SK-N-SH (cell line): ENCODE measurements at places on chromosomes 11 and 22. TPM values are rescaled to one million over a fixed set of nuclear protein-coding genes. Genes with fewer than 3 reads are reported as not detected.

TMEM258 gene
- 454 and 617 TPM in 2 replicates for polyA plus RNA-seq

DNA sequence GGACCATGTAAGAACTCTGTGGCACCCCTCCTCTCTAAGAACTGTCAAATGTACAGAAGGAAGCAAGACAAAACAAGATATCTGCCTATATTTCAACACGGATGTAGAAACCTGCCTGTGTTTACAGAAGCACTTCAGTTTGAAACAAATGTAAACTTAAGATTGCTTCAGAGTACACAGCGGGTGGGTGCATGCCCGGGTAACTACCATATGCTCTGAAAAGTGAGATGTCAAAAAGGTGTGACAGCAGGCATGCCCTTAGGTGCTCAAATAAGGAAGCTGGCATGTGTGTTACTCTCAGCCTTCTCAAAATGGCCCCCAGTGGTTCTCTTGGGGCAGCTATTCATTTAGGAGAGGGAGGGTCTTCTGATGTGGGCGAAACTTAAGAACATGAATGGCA lies 5.2 kb downstream of the ACP2 start:
- peak; percentile 0 for DNase-seq

- peak; percentile 93 for DNase-seq
These were observed 194.1 kb downstream of the IGLL1 start for GRCh38 chr22:23385678-23386631.

DNA sequence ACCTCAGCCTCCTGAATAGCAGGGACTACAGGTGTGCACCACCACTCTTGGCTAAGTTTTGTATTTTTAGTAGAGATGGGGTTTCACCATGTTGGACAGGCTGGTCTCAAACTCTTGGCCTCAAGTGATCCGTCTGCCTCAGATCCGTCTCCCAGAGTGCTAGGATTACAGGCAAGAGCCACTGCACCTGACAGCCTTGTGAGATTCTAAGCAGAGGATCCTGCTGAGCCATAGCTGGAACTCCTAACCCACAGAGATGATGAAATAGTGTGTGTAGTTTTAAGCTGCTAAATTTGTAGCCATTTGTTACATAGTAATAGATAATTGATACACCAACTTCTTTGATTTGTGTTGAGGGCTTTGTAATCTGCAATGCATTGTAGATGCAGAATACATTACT lies 51.1 kb downstream of the CLMP start:
- no peak for DNase-seq

LMNTD2 gene
- polyA plus RNA-seq: 2.4 and 2.6 TPM in 2 replicates

GRCh38 chr22:50178471-50178864 lies 7.2 kb upstream of the TRABD start:
- no peak for DNase-seq

CD3D gene
- 0.44 TPM in 1 of 2 replicates, not detected in the other for polyA plus RNA-seq

- DNase-seq: no peak
These were observed 31.9 kb downstream of the ASCC2 start for GRCh38 chr22:29806196-29806595.

DNA sequence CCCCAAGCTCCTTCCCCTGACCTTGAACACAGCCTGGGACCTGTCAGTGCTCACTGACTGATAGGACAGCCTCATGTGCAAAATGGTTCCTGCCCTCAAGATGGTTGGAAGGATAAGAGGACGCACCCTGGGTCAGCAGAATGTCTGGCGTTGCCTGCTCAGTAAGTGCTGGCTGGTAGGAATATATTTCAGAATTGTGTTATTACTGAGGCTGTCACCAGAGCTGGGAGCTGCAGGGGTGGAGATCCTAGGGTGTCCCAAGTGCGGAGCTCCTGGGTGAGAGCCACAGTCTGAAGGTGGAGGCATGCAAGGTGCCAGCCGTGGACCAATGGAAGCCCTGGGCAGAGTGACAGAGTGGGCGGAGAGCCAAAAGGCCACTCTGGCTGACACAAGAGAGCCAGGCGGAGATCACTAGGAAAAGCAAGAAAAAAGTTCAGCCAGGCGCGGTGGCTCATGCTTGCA lies 1.0 kb upstream of the SEC14L4 start:
- peak; percentile 52 for DNase-seq

DNA sequence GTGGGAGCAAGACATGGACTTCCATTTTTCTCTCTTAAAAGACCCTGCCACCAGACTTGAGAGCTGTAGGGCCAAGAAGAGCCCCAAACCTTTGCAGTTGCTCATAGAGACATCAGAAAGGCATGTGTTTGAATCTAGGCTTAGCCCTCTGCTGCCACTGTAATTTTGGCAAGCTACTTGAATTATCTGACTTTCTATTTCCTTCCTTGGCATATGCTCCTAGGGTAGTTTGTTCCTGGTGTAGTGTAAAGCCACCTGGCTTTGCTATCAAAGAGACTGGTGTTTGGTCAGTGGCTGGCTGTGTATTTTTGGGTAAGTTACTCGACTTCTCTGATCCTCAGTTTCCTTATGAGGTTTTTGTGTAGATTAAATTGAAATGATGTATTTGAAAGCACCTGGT lies 252.1 kb upstream of the CCDC90B start:
- DNase-seq: no peak

DNA sequence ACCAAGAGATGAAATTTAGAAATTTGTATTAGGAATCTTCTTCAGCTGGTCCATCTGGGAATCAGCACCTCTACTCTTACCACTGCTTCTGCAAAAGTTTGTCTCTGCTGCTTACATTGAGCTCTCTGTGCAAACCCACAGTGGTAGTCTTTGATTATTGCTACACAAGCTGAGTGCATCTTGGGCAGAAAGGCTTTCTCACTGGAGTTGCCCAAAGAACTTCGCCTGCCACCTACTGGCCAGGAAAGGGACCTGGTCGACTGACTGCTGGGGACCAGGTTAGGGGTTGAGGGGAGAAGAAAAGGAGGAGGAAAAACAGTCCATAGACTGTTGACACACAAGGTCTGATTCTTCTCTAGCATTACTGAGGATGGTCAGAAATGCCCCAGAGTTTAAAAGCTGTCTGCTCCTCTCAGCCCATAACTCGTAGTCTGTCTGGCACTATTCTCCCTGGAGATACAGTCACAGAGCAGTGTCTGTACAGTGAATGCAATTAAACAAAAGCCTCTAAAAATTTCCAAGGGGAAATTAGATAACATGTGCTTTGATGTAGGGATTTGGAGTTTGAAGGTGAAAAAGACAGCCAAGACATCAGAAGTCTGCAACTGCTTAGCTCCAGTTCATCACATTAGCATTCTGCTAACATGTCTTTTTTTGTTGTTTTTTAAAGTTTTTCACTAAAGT lies 215.0 kb upstream of the CTSC start:
- DNase-seq: peak; percentile 23

ANKK1 gene
- polyA plus RNA-seq: 0.05 TPM in 1 of 2 replicates, not detected in the other

DNA sequence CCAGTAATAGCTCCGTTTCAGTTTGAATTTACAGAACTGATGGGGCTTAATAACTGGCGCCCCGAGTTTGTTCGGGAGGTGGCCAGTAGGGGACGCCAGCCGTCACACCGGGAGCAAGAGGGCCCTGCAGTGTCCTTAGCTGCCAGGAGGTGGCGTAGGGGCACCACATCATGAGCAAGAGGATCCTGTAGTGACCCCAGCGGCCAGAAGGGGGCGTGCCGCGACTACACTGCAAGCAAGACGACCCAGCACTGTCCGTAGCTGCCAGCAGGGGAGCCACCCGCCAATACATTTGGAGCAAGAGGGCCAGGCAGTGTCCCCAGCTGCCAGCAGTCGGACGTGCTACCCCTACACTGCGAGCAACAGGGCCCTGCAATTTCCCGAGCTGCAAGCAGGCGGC lies 663.7 kb upstream of the B3GAT1 start:
- no peak for DNase-seq

DNA sequence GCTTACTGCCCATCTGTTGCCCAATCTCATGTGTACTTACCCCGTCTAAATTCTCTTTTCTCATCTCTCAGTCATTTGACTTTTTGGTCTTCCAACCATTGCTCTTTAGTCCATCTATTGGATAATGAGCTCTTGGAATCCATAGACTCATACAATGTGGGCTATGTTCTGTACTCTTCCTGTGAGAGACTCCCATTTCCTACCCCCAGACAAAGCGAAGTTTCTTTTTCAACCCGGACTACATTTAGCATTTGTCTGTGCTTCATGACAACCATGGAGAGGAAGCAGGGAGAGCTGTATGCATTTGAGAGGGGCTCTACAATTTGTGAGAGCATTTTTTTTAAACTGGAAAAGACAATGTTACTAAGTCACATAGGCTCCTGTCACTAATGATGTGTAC lies 4.0 kb upstream of the ARHGAP42 start:
- DNase-seq: no peak

PHLDA2 gene
- polyA plus RNA-seq: 16.2 and 23.6 TPM in 2 replicates

DNA sequence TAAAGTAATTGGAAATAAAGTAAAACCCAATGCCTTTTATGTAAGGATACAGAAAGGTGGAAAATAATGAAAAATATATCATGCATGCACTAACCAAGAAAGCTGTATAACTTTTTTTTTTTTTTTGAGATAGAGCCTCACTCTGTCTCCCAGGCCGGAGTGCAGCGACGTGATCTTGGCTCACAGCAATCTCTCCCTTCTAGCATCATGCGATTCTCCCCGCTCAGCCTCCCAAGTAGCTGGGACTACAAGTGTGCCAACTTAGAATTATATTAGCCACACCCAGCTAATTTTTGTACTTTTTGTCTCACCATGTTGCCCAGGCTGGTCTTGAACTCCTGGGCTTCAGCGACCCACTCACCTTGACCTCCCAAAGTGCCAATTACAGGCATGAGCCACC lies 4.5 kb downstream of the GGT5 start:
- DNase-seq: no peak

- DNase-seq: no peak
These were observed 164.4 kb downstream of the TEAD1 start for GRCh38 chr11:12838463-12839123.

DNA sequence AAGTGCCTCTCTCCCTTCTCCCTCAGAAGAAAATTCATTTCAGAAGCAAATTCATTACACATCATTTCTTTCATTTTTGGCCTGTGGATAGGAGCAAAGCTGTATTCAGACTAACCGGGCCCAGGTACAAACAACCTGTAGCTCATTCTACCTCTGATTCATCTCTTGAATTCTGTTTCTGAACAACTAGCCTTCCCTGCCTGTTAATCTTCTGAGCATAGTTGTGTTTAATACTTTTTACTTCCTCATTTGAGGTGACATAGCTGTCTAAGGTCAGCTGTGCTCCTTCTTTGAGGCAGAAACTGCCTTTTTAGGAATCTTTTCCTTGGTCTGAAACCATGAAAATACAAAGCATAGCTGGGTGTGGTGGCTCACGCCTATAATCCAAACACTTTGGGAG lies 12.6 kb upstream of the IL18BP start:
- no peak for DNase-seq

CCDC116 gene
- polyA plus RNA-seq: 0.28 and 0.31 TPM in 2 replicates

DNA sequence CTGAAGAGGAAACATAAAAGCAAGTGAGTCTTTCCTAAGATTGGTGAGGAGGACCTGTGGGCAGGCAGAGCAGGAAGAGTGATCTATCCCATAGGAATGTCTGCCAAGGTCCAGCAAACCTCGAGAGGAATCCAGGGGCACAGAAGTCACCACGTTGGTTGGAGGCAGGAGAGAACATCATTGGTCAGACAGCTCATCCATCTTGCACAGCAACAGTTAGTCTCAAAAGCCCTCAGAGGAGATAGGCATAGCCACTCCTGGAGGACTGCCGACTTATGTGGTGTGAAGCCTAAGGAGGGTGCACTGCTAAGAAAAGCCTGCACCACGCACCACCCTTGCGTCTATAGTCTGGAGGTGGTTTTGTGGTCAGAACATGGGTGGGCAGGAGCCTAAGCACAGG lies 109.1 kb downstream of the RASSF10 start:
- no peak for DNase-seq

- no peak for DNase-seq
These were observed 10.4 kb downstream of the SULT4A1 start for GRCh38 chr22:43851979-43852307.

- no peak for DNase-seq
These were observed 22.0 kb downstream of the RSPH14 start for GRCh38 chr22:23119494-23120414.

DNA sequence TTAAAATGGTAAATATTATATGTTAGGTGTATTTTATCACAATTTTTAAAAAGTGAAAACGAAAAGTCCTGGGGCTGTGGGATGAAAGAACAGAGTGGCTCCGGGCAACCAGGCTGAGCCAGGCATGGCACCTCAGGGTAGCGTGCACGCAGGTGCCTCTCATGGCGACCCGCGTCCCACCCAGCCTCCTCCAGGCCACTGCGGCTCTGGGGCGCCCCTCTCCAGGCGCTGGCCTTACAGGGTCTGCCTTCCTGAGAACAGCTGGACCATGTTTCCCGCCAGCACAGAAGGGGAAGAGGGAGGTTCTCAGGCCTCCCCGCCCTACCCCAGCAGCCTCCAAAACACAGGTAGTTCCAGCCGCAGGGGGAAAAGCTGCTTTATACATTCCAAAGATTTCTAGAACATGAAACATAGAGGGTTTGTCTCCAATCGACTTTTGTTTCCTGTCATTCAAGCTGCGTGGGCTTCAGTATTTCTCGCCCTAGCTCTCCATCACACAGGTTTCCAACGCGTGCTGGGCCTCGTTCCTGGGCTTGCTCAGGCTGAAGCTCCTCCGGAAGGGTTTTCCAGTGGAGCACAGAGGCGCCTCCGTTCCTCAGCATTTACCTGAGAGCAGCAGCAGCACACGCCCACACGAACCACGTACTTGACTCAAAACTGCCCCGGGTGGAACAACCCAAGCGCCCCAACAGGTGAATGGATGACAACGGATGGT lies 10.5 kb downstream of the EHD1 start:
- no peak for DNase-seq

CTSF gene
- 57.2 and 60.1 TPM in 2 replicates for polyA plus RNA-seq

DNA sequence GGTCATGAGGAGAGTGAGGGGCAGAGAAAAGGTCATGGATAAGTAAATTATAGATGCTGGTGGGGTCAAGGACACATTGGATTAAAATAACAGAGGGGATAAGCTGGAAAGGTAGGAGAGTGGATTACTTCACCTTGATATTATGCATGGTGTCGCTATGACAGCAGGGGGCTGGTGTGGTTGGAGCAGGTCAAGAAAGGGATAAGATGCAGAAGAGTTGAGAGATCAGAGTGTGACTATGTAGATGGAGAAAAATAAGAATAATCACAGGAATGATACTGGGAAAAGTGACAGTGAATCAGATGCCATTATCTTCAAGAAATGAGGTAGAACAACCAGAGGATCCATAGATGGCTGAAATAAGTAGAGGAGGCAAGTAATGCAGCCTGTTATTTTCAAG lies 29.4 kb upstream of the AMOTL1 start:
- DNase-seq: no peak

DNA sequence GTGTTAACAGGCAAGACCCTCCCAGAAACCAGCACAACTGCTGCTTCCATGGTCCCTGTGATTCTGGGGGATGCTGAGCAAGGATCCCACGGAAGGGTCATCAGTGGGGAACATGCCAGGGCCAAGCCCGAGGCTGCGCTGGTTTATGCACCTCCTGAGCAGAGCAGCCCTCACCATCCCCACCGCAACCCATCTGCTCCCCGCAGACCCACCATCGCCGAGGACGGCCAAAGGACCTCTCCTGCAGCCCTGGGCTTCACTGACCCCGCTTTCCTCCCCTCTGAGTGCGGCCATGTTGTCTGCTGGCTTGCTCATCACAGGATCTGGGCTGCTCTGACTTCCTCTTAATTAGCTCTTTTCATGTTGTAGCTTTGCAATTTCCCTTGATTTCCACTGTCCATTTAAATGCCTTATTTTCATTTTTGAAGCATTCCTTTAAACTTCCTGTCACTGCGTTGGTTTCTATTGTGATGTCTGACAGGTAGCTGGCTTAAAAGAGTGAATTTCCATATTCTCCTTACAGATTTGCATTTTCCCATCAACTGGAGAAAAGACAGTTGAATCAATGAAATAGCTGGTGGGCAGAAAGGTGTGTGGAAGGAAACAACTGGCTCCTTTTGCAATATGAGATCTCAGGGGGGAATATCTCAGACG lies 14.9 kb downstream of the TP53AIP1 start:
- no peak for DNase-seq

APOA4 gene
- not detected in 2 replicates for polyA plus RNA-seq

- DNase-seq: no peak
These were observed 102.4 kb upstream of the TIMP3 start for GRCh38 chr22:32699001-32699582.
